Activated gamma-delta T cell treated with Interleukin-2 at 50 U/mL for 16 hours (primary cell): ENCODE measurements at places on chromosomes 4 and X.
A peak's percentile ranks its signal among the peaks of the same experiment; 100 is the strongest.

DNA sequence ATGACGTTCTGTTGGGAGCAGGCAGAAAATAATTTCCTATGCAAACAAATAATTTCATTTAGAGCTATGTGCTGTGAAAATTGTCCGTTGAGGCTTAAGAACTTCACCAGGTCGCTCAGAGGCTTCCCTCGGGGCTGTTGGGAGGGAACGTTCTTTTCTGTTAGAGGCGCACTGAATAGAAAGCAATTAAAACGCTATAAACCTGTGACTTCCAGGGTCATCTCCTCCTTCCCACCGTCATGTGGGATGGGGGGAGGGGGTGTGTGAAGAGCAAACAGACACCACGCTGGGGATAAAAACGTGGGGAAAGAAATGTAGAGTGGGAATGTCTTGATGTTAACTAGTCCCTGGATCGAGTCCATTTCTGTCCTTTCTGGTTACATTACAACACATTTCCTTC is 35.2 kb upstream of the ZNF518B start:
- no peak for DNase-seq

DNA sequence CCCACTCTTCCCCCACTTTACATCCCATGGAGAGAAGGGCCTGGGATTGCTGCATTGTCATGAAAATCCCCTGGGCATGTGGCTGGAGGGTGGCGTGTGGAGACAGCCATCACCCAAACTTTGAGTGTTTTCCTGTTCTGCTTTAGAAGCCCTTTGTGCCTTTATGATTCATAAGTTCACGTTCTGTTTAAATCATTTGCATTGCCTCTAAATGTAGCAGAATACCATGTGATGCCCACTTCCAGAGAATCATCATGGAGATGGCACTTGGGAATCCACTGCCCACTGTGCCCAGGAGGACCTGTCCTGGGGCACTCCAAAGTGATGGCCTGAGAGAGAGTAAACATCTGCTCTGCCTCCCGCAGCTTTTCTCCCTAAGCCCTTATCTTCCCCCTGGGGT is 52.8 kb downstream of the MED28 start:
- no peak for DNase-seq

- no peak for DNase-seq
These were observed 257.8 kb downstream of the ARAP2 start for GRCh38 chr4:35986537-35986936.

- no peak for DNase-seq
These were observed 201.3 kb downstream of the PTTG2 start for GRCh38 chr4:38161208-38162113.

DNA sequence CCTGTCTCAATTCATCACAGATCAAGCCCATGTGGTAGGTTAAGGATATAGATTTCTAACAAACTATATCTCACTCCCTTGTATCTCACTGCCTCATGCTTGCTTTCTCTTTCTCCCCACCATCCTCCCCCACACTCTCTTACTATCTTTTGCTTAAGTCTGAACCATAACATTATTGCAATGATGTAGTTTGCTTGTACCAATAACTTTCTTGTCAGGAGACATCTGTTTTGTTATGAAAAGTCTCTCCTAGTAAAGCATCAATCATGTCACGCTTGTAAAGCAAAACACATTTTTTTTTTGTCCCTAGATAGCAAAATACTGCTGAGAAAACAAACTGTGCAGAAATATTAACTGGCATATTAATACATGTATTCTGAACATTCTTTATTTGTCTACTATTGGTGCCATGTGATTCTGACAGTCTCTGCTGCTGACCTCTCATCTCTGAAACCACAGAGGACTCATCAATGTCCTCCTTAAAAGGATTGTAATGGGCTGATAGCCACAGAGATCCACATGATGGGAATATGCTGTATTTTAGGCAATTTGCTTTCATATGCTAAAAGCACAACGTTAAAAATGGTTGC is 217.5 kb downstream of the VEGFC start:
- no peak for DNase-seq

GRCh38 chr4:145546175-145546915 is 64.7 kb downstream of the SMAD1 start:
- no peak for DNase-seq

GRCh38 chrX:33188286-33188685 is 23.1 kb downstream of the DMD start:
- DNase-seq = no peak

GRCh38 chr4:154622598-154622997 is 10.1 kb upstream of the FGG start:
- DNase-seq = no peak

DNA sequence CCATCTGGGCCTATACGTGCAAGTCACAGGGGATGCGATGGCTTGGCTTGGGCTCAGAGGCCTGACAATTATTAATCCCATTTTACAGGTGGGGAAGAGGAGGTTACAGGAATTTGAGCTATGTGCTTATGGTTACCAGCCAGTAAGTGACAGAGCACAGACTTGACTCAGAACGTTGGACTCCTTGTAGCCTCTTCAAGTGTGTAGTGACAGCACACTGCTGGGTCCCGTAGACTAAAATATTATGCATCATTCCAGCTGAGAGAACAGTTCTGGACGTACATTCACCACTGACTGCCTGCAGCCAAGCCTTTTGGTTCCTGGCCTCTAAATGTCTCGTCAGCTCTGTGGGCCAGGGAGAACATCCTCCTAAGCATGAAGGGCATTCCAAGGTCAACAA is 314.5 kb downstream of the GPAT3 start:
- no peak for DNase-seq

- no peak for DNase-seq
These were observed 76.2 kb downstream of the LNX1 start for GRCh38 chr4:53515076-53515475.

GRCh38 chrX:40174001-40174853 is 76.5 kb upstream of the BCOR start:
- peak; percentile 43 for DNase-seq

- no peak for DNase-seq
These were observed 10.5 kb upstream of the CHRDL1 start for GRCh38 chrX:110806145-110806544.

GRCh38 chr4:2799971-2800690 is 7.2 kb downstream of the SH3BP2 start:
- DNase-seq = no peak

GRCh38 chrX:21946925-21947641 is 6.6 kb downstream of the SMS start:
- no peak for DNase-seq

DNA sequence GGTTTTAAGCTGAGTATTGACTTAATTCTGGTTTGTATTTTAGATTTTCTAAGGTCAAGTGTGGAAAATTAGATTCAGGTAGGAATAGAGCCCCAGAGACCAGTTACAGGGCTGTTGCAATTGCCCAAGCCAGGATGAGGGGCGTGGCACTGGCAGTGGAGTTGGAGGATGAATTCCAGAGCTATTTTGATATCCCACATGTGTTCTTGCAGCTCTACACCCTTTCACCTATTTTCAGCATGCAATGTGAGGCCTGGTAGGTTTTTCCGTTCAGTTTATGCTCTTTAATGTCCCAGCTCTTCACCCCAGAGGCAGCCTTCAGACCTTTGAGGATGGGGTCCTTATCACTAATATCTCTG is 17.9 kb upstream of the OGT start:
- DNase-seq = no peak

DNA sequence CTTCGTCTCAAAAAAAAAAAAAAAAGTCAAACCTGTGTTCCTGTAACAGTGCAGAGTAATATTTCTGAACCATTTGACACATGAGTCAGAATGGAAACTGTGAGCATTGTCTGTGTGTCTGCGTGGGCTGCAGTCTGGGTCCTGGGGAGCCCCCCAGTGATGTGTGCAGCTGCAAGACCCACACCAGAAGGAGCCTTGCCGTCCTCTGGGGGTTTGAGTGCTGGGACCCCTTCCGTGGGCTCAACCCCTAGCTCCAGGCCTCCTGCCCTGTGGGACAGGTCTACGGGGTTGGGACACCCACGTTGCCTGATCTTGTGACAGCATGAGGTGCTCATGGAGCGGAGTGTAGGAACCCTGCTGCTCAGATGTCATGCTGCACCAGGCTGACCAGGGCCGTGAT is 43.7 kb downstream of the DDX3X start:
- DNase-seq = no peak

DNA sequence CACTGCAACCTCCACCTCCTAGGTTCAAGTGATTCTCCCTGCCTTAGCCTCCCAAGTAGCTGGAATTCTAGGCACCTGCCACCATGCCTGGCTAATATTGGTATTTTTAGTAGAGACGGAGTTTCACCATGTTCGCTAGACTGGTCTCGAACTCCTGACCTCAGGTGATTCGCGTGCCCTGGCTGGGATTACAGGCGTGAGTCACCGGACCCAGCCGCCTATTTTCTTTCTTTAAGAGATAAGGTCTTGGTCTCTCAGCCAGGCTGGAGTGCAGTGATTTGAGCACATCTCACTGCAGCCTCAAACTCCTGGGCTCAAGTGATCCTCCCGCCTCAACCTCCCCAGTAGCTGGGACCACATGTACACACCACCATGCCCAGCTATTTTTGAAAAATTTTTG is 166.5 kb downstream of the DHRSX start:
- no peak for DNase-seq

GRCh38 chr4:10260777-10261176 is 144.2 kb upstream of the WDR1 start:
- no peak for DNase-seq

GRCh38 chr4:88242144-88242543 is 42.2 kb downstream of the PPM1K start:
- DNase-seq = no peak

DNA sequence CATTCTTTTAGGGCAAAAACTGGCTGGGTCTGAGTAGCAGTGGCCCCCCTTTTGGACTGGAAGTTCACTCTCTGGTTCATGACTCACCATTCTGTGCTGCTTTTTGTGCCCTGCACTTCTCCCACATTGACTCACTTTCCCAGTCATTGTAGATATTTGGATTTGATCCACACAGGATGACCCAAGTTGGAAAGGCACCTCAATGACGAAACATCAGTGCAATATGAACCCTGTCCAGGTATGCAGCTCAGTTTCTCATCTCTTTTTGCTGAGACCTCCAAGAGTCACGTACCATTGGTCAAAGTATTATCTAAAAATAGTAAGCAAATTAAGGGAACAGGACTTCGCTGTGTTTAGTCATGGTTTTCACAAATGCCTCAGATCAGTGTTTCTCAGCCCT is 92.7 kb downstream of the CBLL2 start:
- DNase-seq = no peak

GRCh38 chrX:118536204-118536603 is 40.6 kb downstream of the DOCK11 start:
- DNase-seq = no peak

DNA sequence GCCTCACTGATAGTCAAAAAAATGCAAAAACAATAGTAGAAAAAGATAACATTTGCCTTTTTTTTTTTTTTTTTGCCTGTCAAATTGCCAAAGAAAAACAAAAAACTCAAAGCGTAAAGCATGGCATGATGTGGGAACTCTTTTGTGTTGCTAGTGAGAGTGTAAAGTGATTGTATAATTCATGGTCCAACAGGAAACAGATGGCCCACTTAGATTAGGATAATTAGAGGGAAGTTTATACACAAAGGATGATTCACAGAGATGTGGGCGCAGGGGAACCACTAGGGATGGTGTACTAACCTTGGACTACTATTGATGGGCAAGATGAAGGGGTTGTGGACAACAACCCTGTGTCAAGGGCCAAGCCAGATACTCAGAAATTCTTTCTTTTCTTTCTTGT is 16.4 kb downstream of the MCUB start:
- DNase-seq = no peak

DNA sequence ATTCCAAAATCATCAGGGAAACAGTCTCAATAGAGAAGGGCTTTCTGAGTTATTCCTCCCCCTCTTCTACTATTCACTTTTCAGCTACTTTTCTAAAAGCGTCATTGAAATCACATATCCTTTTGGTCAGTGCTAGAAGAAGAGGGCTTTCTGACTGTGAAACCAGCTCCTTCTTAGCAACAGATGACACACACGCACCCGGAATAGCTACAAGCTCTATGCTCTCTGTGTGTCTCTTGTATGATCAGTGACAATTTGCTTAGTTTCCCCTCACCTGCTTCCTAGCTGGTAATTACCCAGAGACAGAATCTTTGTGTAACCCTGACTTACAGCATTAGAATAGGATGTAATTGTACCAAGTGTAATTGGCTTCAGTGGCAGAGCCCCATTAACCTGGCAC is 268.1 kb upstream of the SLITRK2 start:
- no peak for DNase-seq

- no peak for DNase-seq
These were observed 6.9 kb upstream of the VEGFC start for GRCh38 chr4:176799653-176800052.

DNA sequence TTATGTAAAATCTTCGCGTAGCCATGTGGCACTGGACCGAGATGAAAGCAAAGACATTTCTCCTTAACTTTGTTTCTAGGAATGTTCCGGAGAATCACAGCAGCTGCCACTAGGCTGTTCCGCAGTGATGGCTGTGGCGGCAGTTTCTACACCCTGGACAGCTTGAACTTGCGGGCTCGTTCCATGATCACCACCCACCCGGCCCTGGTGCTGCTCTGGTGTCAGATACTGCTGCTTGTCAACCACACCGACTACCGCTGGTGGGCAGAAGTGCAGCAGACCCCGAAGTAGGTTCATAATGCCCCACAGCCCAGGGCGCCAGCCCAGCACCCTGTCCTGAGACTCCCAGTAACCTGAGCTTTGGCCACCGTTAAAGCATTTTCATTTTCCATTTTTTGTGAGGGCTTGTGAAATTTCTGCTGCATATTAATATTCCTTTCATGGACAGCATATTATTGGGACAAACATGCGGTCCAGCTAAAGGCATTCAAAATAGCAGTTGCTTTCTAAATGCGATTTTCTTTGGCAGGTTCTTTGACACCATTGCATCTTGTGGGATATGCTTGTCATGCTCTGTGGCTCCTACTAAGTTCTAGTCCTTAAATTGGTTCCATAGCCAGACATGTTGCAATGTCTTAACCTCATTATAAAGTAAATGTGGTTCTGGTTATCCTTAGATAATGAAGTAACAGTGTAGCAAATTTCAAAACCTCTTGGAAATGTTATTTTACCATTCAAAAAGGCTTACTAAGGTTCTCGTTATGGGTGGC is 49.1 kb upstream of the MSANTD1 start:
- DNase-seq = no peak

DNA sequence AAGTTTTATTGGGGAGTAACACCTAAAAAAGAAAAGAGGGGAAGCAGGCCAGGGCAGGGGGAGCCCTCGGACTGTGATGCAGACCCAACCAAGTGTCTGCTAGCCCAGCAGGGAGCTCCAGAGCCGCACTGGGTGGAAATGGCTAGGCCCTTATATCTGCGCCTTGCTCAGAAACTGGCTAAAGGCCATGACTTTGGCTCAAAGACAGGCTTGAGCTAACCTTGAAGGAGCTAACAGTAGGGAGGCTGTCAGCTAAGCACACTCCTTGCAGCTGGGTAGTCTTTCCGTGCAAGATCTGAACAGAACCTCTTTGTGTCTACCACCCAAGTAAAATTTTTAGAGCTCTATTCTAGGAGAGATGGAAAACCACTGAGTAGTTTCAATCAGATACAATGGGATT is 43.0 kb downstream of the SEPSECS start:
- DNase-seq = no peak
